Kidney (tissue), 22 donors: ENCODE measurements at places on chromosomes 12 and 14. TPM values are rescaled to one million over a fixed set of nuclear protein-coding genes. Genes with fewer than 3 reads are reported as not detected.

KRT79 gene
- total RNA-seq, result not detected

MGAT4C gene
- 0.16 TPM for total RNA-seq

PTGER2 gene
- 10.0 TPM for total RNA-seq

PIGH gene
- 31.7 TPM for total RNA-seq

P2RX7 gene
- 3.5 TPM for total RNA-seq

AQP2 gene
- total RNA-seq, result 122 TPM

PTMS gene
- total RNA-seq, result 269 TPM

KRT4 gene
- total RNA-seq, result not detected

RHEBL1 gene
- 0.69 TPM for total RNA-seq

- no peak for DNase-seq
- no peak overlapping the region for H3K27ac ChIP-seq
- H3K36me3 ChIP-seq, result no peaks in the 10 kb centered on the region
- H3K4me3 ChIP-seq, result no peak overlapping the region
- H3K4me1 ChIP-seq, result no peaks in the 10 kb centered on the region
- H3K27me3 ChIP-seq, result no peaks in the 10 kb centered on the region
These were observed 24.6 kb downstream of the KERA start for GRCh38 chr12:91033251-91033650.

DNA sequence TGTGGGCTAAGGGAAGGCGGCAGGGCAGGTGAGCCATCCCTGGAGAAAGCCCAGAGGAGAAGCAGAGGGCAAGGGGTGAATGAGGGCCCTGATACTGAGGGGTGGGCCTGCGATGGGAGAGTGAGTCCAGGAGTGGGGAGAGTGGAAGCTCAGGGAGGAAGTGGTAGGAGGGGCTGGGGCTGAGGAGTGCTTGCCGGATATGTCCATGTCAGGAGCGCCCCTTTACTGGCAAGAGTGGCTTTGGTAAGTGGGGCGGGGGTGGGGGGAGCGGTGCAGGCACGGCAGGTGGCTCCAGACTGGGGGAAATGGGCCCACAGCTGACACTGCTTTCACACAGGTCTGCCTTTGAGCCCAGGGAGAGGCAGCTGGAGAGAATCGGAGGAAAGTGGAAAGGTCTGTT lies 86.4 kb upstream of the GPR68 start:
- no peak for DNase-seq
- H3K27me3 ChIP-seq, result no peaks in the 10 kb centered on the region
- H3K27ac ChIP-seq, result no peak overlapping the region
- H3K4me3 ChIP-seq, result no peak overlapping the region
- H3K36me3 ChIP-seq, result no peaks in the 10 kb centered on the region

DNA sequence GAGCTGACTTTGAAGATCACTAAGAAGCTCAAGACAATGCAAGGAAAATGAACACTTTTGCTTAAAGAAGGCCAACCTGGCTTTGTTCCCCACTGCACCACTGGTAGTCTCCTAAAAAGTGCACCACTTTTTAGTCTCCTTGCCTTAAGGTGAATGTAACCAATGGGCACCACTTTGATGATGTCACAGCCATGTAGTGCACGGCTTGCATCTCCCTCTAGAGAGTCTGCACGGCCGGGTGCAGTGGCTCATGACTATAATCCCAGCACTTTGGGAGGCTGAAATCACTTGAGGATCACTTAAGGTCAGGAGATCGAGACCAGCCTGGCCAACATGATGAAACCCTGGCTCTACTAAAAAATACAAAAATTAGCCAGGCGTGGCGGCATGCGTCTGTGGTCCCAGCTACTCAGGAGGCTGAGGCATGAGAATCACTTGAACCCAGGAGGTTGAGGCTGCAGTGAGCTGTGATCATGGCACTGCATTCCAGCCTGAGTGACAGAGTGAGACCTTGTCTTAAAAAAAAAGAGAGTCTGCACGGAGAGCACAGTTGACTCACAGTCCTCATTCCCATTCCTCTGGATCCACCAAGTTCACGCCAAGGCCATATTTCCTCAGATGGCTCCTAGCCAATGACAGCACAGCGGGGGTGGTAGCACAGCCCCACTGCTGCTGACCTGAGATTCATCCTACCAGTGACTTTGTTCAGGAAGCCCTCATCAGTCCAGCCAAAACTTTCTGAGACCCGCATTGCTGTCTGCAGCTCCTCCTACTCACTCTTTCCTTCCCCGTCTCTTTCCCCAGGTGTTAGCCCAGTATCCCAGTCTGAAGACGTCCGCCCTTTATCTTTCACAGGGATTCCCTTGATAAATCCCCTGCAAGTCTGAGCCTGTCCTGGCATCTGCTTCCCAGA lies 16.5 kb upstream of the IFT81 start:
- peak; percentile 86 for DNase-seq
- H3K36me3 ChIP-seq, result no peaks in the 10 kb centered on the region
- H3K27me3 ChIP-seq, result no peaks in the 10 kb centered on the region
- H3K27ac ChIP-seq, result peak overlapping the region; percentile 92
- H3K4me3 ChIP-seq, result no peak overlapping the region

GRCh38 chr12:24177889-24178288 lies 228.4 kb upstream of the SOX5 start:
- H3K4me1 ChIP-seq, result no peaks in the 10 kb centered on the region
- H3K27ac ChIP-seq, result no peak overlapping the region
- no peaks in the 10 kb centered on the region for H3K36me3 ChIP-seq

DNA sequence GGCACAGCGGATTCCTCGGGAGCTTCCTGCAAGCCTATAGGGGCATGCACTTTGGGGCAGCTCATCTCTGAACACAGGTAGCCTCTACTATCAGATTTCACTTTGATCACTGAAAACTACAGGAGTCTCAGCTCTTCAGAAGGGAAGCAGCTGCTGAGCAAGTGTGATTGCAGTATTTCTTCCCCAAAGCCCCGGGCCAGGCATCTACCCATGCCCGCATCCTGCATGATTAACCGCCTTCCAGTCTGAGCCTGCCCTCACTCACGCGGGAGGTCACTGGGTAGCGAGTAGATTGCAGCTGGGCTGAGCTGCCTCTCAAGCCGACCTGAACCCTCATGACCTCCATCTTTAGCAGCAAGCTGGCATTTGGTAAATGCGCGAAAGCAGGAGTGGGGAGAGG lies 334.7 kb downstream of the DPF3 start:
- no peak overlapping the region for H3K4me3 ChIP-seq
- no peak overlapping the region for H3K27ac ChIP-seq
- no peaks in the 10 kb centered on the region for H3K36me3 ChIP-seq
- peak; percentile 70 for DNase-seq
- H3K27me3 ChIP-seq, result no peaks in the 10 kb centered on the region

- H3K36me3 ChIP-seq, result peaks cover 16% of the 10 kb centered on the region
- DNase-seq, result no peak
- H3K27me3 ChIP-seq, result no peaks in the 10 kb centered on the region
- no peak overlapping the region for H3K27ac ChIP-seq
These were observed 154.3 kb downstream of the CEP83 start for GRCh38 chr12:94305130-94305957.

DNA sequence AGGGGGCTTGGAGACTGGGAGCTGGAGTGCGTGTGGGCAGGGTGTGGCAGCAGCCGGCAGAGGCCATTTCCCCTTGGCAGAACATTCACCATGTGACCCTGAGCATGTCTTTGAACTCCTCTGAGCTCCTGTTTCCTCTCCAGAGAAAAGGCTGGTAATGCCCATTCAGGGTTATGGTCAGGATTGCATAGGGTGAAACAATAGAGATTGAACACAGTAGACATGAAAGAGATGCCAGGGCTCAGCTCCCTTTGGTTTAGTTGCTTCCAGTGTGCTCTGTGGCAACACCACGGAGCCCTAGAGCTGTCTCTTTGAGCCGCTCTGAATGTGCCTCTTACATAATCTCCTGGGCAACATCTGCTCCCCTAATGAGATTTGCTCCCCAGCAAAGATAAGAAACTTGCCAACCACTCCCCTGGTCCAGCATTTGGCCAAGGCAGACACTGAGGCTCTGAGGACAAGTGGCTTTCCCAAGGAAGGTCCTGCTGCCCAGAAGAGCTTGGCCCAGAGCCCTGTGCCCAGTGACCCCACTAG lies 4.6 kb downstream of the IFI27 start:
- no peaks in the 10 kb centered on the region for H3K27me3 ChIP-seq
- no peaks in the 10 kb centered on the region for H3K36me3 ChIP-seq
- H3K4me3 ChIP-seq, result no peak overlapping the region
- H3K27ac ChIP-seq, result peak overlapping the region; percentile 11
- no peak for DNase-seq

- peaks cover 5% of the 10 kb centered on the region for H3K4me1 ChIP-seq
- DNase-seq, result no peak
- no peak overlapping the region for H3K4me3 ChIP-seq
These were observed 13.0 kb upstream of the GPR68 start for GRCh38 chr14:91257328-91258010.

- H3K27ac ChIP-seq, result no peak overlapping the region
- H3K27me3 ChIP-seq, result no peaks in the 10 kb centered on the region
- DNase-seq, result no peak
- no peaks in the 10 kb centered on the region for H3K4me1 ChIP-seq
- no peaks in the 10 kb centered on the region for H3K36me3 ChIP-seq
These were observed 7.4 kb downstream of the GLIPR1L1 start for GRCh38 chr12:75341873-75342272.

- H3K36me3 ChIP-seq, result no peaks in the 10 kb centered on the region
- H3K4me1 ChIP-seq, result peaks cover 2% of the 10 kb centered on the region
- DNase-seq, result no peak
These were observed 9.8 kb upstream of the TEAD4 start for GRCh38 chr12:2949411-2949810.

DNA sequence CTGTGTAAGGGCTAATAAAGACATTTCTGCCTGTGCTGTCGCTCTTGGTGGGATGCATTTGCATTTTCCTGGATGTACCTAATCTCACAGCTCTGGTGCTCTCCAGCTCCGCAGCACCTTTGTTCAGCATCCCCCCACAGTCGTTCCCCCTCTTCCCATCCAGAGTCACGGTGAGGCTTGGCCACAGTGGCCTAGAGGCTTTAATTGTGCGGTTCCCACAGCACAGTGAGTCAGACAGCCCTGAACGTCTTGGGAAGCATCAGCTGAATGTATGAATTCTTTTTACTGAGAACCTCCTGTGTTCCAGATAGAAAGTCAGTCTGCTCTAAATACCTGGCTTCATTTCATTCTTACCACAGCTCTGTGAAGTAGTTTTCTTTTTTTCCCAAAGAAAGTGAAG lies 28.7 kb downstream of the MLXIP start:
- peaks cover 18% of the 10 kb centered on the region for H3K4me1 ChIP-seq
- no peak overlapping the region for H3K4me3 ChIP-seq
- DNase-seq, result no peak
- no peaks in the 10 kb centered on the region for H3K36me3 ChIP-seq

GRCh38 chr14:28754209-28754985 lies 12.2 kb upstream of the FOXG1 start:
- peaks cover 48% of the 10 kb centered on the region for H3K27me3 ChIP-seq
- DNase-seq, result no peak
- H3K27ac ChIP-seq, result no peak overlapping the region
- H3K36me3 ChIP-seq, result no peaks in the 10 kb centered on the region
- H3K4me1 ChIP-seq, result no peaks in the 10 kb centered on the region
- no peak overlapping the region for H3K4me3 ChIP-seq

GRCh38 chr12:6333566-6333965 lies 8.3 kb downstream of the TNFRSF1A start:
- DNase-seq, result peak; percentile 69
- H3K36me3 ChIP-seq, result peaks cover 36% of the 10 kb centered on the region
- H3K4me3 ChIP-seq, result no peak overlapping the region
- no peaks in the 10 kb centered on the region for H3K27me3 ChIP-seq
- no peak overlapping the region for H3K27ac ChIP-seq

DNA sequence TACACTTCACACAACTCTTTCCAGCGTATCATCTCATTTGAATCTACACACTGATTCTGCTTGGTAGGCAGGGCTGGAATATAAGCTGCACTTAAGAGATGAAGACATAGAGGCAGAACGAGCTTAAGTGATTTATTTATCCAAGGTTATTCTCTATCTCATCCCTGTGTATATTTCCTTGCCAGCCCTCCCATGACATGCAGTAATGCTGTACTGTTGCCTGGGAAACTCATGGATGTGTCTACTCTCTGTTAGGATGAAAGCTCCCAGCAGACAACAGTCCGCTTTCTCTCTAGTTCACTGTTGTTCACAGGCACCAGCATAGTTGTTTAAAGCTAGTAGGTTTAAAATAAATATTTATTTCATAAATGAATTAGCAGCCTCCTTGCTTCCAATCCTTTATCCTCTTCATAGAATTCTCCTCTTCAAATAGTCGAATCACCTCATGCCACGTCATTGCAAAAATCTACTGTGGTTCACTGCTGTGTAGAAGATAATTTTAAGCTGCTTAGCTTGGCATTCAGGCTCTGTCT lies 25.4 kb downstream of the FGF6 start:
- no peak overlapping the region for H3K4me3 ChIP-seq
- no peaks in the 10 kb centered on the region for H3K36me3 ChIP-seq
- DNase-seq, result no peak
- no peaks in the 10 kb centered on the region for H3K4me1 ChIP-seq
- H3K27me3 ChIP-seq, result no peaks in the 10 kb centered on the region
- no peak overlapping the region for H3K27ac ChIP-seq

DNA sequence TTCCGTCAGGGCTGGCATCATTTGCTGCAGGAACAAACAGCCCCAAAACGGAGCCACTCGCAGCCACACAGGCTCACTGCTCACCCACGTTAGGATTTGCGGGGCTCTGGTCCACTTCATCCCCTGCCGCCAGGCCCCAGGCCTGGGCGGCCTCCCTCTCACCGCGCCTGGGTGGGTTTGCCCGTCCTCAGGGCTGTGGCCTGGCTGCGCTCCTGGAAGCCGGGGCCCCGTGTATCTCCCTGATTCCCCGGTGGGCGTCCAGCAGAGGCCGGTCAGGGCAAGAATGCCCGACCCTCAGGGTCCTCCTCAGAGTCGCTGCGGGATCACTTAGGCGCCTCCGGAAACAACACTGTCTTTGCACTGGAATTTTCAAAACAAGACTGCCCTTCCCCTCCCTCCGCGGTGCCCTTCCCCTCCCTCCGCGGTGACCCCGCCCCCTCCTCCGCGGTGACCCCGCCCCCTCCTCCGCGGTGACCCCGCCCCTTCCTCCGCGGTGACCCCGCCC lies 15.7 kb upstream of the FBRSL1 start:
- no peak overlapping the region for H3K4me3 ChIP-seq
- no peaks in the 10 kb centered on the region for H3K27me3 ChIP-seq
- no peak overlapping the region for H3K27ac ChIP-seq
- no peaks in the 10 kb centered on the region for H3K36me3 ChIP-seq
- no peaks in the 10 kb centered on the region for H3K4me1 ChIP-seq

DNA sequence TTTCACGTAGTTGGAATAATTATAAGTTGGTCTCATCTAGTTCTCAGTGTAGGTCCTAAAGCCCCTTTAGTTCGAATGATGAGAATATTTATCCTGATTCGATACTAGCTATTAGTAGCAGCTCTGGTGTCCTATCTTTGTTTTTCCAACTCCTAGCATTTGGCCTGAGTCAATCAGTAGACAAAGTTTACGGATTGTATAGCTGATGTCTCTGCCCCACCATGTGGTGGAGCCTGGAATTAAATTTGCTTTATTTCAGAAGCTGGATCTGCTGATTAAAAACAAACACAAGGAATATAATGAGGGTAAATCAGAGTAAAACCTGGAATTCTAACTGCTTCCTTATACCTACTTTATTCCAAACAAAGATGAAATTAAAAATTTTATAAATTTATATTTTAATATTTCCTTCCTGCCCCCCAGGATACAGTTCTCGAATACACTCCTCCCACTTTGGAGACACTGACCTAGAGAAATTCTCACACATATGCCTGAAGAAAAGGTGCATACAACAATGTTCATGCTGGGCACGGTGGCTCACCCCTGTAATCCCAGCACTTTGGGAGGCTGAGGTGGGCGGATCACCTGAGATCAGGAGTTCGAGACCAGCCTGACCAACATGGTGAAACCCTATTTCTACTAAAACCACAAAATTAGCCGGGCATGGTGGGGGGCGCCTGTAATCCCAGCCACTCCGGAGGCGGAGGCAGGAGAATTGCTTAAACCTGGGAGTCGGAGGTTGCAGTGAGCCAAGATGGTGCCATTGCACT lies 7.6 kb upstream of the BRMS1L start:
- H3K27ac ChIP-seq, result no peak overlapping the region
- no peak for DNase-seq
- no peaks in the 10 kb centered on the region for H3K36me3 ChIP-seq
- H3K4me3 ChIP-seq, result no peak overlapping the region
- no peaks in the 10 kb centered on the region for H3K27me3 ChIP-seq
